ENCODE measurements at places on chromosomes 7 and 10. TPM values are rescaled to one million over a fixed set of nuclear protein-coding genes. Genes with fewer than 3 reads are reported as not detected.
A peak's percentile ranks its signal among the peaks of the same experiment; 100 is the strongest.

DNA sequence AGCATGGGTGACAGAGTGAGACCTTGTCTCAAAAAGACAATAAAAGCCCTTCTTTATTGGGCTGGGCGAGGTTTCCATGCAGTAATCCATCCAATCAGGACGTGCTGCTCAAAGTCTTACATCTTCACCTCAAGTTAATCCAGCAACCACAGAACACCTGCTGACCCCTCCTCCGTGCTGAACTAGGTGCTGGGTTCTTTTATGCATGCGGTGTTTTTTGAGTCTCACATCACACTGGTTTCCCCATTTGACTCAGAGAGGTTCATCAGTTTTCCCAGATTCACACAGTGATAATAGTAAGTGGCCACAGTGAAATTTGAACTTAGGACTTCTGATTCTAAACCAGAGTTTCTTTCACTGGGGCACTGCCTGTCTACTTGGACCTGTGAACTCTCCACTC is 58.3 kb upstream of the GTF2I start:
- no peak for DNase-seq
- no peak overlapping the region for H3K4me3 ChIP-seq
- no peaks in the 10 kb centered on the region for H3K4me1 ChIP-seq
- H3K27me3 ChIP-seq = no peaks in the 10 kb centered on the region
- H3K36me3 ChIP-seq = peaks cover 17% of the 10 kb centered on the region

DNA sequence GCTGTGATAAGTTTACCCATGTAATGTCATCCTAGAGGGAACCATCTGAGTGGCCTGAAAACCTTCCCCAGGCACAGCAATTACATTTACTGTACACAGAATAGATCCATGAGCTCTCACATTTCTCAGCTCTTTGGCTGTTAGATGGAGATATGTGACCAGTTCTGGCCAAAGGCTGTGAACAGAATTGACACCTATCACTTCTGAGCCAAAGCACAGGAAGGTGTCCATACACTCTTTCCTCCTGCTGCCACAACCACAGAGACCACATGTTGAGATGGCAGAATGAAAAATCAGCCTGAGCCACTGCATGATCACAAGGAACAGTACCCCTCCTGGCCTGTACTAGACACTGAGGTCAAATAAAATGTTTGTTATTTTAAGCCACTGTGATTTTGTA is 44.3 kb upstream of the ATOH7 start:
- H3K27ac ChIP-seq = no peak overlapping the region
- H3K4me3 ChIP-seq = no peak overlapping the region
- DNase-seq = no peak
- H3K27me3 ChIP-seq = no peaks in the 10 kb centered on the region
- no peaks in the 10 kb centered on the region for H3K36me3 ChIP-seq

DNA sequence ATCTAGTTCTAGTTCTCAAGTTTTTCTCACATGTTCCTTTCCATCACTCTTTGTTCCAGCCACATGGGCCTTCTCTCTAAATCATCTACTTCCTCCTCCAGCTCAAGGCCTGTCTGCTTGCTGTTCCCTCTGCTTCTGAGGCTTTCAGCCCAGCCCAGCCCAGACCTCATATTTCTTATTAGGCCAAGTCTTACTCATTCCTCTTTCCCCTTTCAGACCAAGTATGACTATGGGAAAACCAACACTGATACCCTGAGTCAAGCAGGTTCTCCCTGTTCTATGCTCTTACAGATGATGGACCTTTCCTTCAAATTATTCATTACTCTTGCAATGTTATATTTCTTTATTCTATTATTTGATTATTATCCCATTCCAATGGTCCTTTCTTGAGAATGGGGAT is 80.3 kb upstream of the SEM1 start:
- no peaks in the 10 kb centered on the region for H3K4me1 ChIP-seq
- no peak overlapping the region for H3K4me3 ChIP-seq
- no peak overlapping the region for H3K27ac ChIP-seq
- DNase-seq = no peak
- no peaks in the 10 kb centered on the region for H3K27me3 ChIP-seq
- H3K36me3 ChIP-seq = no peaks in the 10 kb centered on the region

- H3K36me3 ChIP-seq = no peaks in the 10 kb centered on the region
- no peaks in the 10 kb centered on the region for H3K4me1 ChIP-seq
- H3K27me3 ChIP-seq = no peaks in the 10 kb centered on the region
- no peak overlapping the region for H3K27ac ChIP-seq
Observed at GRCh38 chr7:72337390-72338167, 74.6 kb downstream of the CALN1 start.

GRCh38 chr7:43956027-43956426 is 29.8 kb downstream of the UBE2D4 start:
- no peak for DNase-seq
- no peaks in the 10 kb centered on the region for H3K4me1 ChIP-seq
- H3K4me3 ChIP-seq = no peak overlapping the region
- H3K27me3 ChIP-seq = no peaks in the 10 kb centered on the region
- H3K27ac ChIP-seq = no peak overlapping the region

DNA sequence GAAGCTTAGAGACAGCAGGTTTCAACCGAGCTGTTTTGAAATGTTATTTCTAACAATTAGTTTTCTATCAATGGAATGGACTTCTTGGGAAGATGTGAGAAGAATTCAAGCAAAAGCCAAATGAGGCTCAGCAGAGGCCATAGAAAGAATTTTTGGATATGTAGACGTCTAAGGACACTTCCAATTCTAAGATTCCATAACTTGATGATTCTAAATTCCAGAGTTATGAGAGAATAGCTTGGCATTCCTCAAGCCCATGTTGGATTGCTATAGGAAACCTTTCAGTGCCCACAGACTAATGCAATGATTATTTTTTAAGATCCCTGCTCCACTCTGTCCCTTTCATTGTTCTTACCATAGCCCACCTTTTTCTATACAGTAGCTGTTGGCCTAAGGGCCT is 77.2 kb upstream of the PALS2 start:
- no peaks in the 10 kb centered on the region for H3K27me3 ChIP-seq
- no peak overlapping the region for H3K27ac ChIP-seq
- H3K36me3 ChIP-seq = no peaks in the 10 kb centered on the region
- DNase-seq = no peak

DNA sequence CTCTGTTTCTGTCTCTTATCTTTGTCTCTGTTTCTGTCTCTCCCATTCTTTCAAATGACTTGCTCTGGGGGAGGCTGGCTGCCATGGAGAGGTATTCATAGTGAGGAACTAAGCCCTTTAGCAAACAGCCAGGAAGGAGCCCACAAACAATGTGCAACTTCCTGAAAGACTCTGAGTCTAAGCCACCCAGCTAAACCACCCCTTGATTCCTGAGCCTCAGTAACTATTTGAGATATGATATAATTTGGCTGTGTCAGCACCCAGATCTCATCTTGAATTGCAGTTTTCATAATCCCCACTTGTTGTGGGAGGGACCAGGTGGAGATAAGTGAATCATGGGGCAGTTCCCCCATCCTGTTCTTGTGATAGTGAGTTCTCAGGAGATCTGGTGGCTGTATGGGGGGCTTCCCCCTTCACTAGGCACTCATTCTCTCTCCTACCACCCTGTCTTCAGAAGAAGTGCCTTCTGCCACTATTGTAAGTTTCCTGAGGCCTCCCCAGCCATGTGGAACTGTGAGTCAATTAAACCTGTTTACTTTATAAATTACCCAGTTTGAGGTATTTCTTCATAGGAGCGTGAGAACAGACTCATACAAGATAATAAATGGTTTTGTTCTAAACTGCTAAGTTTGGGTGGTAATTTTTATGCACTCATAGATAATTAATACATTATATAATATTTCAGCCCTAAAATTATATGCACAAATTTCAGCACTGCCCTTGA is 121.2 kb upstream of the FOXP2 start:
- no peaks in the 10 kb centered on the region for H3K27me3 ChIP-seq
- no peak for DNase-seq

The NKX2-3 gene
- not detected for total RNA-seq

- peak overlapping the region; percentile 89 for H3K27ac ChIP-seq
- DNase-seq = no peak
- H3K36me3 ChIP-seq = no peaks in the 10 kb centered on the region
- no peaks in the 10 kb centered on the region for H3K27me3 ChIP-seq
Observed at GRCh38 chr7:116356979-116357378, 142.6 kb upstream of the CAV2 start.

GRCh38 chr7:120985130-120985758 is 3.3 kb upstream of the CPED1 start:
- H3K4me1 ChIP-seq = no peaks in the 10 kb centered on the region
- H3K36me3 ChIP-seq = no peaks in the 10 kb centered on the region
- no peak overlapping the region for H3K27ac ChIP-seq
- no peak for DNase-seq
- no peaks in the 10 kb centered on the region for H3K27me3 ChIP-seq
- no peak overlapping the region for H3K4me3 ChIP-seq

DNA sequence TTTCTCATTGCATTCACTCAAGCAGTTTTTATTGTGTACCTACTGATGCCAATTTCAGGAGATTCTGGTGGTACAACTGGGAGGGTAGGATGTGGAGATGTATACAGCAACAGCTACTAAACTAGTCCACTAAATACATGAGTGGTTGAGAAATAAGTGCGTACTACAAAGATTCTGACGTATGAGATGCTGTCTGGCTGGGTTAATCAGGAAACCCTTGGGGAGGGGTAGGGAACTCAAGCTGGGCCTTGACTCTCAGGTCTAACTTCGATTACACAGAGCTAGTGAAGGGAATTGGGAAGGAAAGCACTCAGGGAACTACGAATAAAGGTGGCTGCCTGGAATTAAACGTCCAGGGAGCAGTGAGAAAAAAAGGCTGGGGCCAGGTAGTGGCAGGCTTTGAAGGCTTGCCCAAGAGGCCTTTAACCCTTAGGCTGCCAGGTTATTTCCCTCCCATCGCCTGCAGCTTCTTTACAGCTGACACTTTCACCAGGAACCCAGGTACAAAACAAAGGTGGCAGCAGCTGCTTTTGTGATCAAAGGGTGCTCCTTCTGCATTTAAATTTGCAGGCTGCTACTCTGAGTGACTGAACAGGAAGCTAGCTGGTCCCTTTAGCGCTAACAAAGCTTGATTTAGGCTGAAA is 3.2 kb downstream of the MMS19 start:
- no peaks in the 10 kb centered on the region for H3K27me3 ChIP-seq
- H3K4me1 ChIP-seq = peaks cover 28% of the 10 kb centered on the region
- no peaks in the 10 kb centered on the region for H3K36me3 ChIP-seq
- peak overlapping the region; percentile 31 for H3K27ac ChIP-seq
- H3K4me3 ChIP-seq = no peak overlapping the region

The GDI2 gene
- total RNA-seq = 173 TPM

- no peak overlapping the region for H3K27ac ChIP-seq
- no peaks in the 10 kb centered on the region for H3K27me3 ChIP-seq
- H3K4me3 ChIP-seq = no peak overlapping the region
- DNase-seq = no peak
Observed at GRCh38 chr7:34751725-34752643, 94.0 kb downstream of the NPSR1 start.

The CTAGE15 gene
- 0.21 TPM for total RNA-seq

The PCBD1 gene
- total RNA-seq = 45.8 TPM

- no peak overlapping the region for H3K4me3 ChIP-seq
- H3K27me3 ChIP-seq = no peaks in the 10 kb centered on the region
- no peak for DNase-seq
- H3K36me3 ChIP-seq = no peaks in the 10 kb centered on the region
- H3K4me1 ChIP-seq = peaks cover 10% of the 10 kb centered on the region
- no peak overlapping the region for H3K27ac ChIP-seq
Observed at GRCh38 chr10:124109261-124109660, 15.9 kb upstream of the CHST15 start.

DNA sequence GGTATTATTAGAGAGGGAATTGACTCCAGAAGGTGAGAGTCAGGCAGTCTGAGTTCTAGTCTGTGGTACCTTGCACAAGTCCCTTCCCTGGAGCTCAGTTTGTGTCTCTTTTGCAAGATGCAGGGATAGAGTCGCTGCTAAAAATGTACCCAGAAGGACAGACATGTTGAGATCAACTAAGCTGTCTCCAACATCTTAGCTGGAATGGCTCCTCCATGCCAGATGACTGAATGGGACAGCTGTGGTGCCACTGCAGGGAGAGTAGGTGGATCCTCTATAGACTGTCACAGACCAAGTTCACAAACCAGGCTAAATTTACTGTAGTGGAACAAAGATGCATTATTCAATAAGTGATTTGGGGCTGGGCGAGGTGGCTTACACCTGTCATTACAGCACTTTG is 120.1 kb downstream of the NEURL1 start:
- DNase-seq = no peak
- no peak overlapping the region for H3K27ac ChIP-seq
- H3K27me3 ChIP-seq = no peaks in the 10 kb centered on the region

GRCh38 chr7:122304319-122304975 is at the start of gene FEZF1:
Gene FEZF1, minus strand, starts transcription at chr7:122304750. Its CDS starts 313 bp downstream, at chr7:122304437.
- H3K36me3 ChIP-seq = no peaks in the 10 kb centered on the region
- H3K4me1 ChIP-seq = peaks cover 24% of the 10 kb centered on the region
- H3K27me3 ChIP-seq = peaks cover 35% of the 10 kb centered on the region
- H3K27ac ChIP-seq = no peak within 1 kb of the TSS

- no peak for DNase-seq
- H3K4me1 ChIP-seq = no peaks in the 10 kb centered on the region
- H3K27me3 ChIP-seq = no peaks in the 10 kb centered on the region
- H3K36me3 ChIP-seq = no peaks in the 10 kb centered on the region
Observed at GRCh38 chr7:112416127-112416526, 34.1 kb upstream of the IFRD1 start.

DNA sequence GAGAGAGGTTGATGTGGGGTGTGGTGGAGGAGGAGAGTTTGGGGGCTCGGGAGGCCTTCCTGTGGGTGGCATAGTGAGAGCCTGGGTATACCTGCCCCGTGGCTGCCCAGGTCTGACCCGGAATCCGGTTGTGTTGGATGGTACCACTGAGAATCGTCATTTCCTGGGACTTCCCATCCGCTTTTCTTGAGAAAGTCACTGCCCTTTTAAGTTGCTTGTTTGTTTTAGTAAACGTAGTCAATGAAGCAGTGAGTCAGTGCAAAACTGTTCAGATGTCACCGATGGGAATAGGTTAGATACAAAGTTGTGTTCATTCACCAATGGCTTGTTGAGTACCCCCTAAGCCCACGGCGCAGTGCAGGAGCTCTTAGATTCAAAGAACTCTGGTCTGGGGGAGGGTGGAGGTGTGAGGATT is 285.8 kb downstream of the CAMK1D start:
- no peak overlapping the region for H3K27ac ChIP-seq
- no peak for DNase-seq
- no peaks in the 10 kb centered on the region for H3K4me1 ChIP-seq
- H3K4me3 ChIP-seq = no peak overlapping the region
- no peaks in the 10 kb centered on the region for H3K36me3 ChIP-seq

The PLEKHS1 gene
- total RNA-seq = not detected

DNA sequence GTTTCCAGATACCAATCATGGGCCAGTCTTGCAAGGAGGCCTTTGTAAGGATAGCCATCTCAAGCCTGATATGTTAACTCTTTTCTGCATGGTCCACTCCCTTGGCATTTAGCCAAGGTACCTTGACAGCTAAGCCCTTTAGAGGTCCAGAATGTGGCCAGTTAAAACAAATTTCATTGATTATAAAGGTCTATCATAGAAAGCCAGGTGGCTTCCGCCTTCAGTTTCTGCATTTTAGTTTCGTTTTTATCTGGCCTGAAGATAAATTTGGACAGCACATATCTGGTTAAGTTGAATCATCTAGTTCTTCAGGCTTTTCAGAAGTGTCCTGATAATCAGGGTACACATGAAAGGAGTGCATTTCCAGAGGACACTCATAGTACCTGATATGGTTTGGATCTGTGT is 30.7 kb downstream of the ANKIB1 start:
- H3K27ac ChIP-seq = no peak overlapping the region
- DNase-seq = no peak
- H3K27me3 ChIP-seq = no peaks in the 10 kb centered on the region
- H3K36me3 ChIP-seq = no peaks in the 10 kb centered on the region

The OR6B1 gene
- total RNA-seq = not detected

- H3K4me1 ChIP-seq = no peaks in the 10 kb centered on the region
- H3K27ac ChIP-seq = no peak overlapping the region
- no peak overlapping the region for H3K4me3 ChIP-seq
- no peaks in the 10 kb centered on the region for H3K27me3 ChIP-seq
- no peaks in the 10 kb centered on the region for H3K36me3 ChIP-seq
- DNase-seq = no peak
Observed at GRCh38 chr10:27158421-27158820, 3.3 kb downstream of the MASTL start.

Data from ascending aorta (tissue), 2 donors.